ENCODE measurements at places on chromosomes 5 and 9.

DNA sequence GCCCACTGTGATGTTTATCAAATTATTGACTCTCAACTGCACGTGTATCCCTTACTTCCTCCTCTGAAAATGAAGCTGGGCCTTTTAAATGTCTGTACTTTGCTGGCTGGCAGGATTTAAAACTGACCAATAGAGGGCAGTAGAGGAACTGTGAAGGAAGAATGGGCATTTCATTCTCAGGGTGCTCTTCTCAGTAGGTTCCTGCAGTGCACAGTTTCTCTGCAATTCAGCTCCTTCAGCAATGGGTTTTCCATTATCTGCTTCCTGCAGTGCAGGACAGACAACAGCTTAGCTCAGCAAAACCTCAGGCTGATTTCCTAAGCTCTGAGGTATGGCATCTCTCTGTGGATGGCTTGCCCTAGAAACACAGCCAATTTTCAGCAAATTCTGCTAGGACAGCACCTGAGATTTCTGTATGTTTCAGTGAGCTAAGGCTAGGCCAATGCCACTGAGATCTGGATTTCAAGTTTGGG lies 298.4 kb upstream of the PRDM9 start:
- DNase-seq = peak; percentile 3

DNA sequence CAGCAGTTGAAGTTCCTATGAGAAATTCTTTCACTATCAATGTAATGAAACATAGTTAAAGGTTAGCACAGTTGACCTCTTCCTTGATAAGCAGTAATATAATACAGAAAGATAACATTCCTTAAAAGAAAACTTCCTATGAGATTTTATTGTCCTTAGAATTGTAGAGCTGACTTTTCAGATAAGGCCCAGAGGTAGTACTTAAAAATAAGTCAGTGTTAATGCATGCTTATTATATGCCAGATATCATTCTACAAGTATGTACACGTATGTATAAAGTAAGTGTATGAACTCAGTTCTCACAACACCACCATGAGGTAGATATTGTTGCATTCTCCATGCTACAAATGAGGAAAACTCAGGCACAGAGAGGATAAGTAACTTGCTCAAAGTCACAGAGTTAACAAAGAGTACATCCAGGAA lies 15.3 kb downstream of the AP3S1 start:
- no peak for DNase-seq

DNA sequence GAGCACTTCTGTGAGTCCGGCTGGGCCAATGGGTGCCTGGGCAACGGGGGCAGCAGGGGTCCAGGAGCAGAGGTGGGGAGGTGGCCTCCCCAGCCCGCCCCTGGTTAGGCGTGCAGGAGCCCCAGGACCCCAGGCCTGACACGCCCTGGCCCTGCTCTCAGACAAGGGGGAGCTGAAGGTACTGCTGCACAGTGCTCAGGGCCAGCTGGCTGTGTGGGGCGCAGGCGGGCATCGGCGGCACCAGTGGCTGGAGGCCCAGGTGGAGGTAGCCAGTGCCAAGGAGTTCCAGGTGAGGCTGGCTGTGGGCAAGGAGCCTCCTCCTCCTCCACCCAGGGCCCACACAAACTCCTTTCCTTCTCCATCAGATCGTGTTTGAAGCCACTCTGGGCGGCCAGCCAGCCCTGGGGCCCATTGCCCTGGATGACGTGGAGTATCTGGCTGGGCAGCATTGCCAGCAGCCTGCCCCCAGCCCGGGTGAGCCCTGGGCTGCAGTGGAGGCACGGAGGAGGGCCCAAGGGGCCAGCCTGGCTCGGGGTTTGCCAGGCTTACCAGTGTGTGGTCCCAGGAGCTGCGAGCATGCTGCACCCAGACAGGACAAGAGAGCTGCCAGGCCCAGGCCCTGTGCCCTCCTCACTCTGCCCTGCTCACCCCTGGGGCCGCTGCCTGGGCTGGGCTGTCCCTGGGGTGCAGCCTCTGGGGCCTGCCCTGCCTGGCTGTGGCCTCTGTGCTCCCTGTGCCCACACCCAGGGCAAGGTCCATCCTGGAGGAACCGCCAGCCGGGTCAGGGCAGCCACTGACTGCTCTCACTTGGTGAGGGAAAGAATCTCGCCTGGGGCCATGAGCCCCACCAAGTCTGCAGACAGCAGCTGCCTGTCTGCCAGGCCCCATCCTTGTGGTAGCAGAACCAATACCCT lies 7.0 kb downstream of the MAMDC4 start:
- DNase-seq = no peak

GRCh38 chr5:173413471-173413982 lies 85.3 kb upstream of the STC2 start:
- no peak for DNase-seq

DNA sequence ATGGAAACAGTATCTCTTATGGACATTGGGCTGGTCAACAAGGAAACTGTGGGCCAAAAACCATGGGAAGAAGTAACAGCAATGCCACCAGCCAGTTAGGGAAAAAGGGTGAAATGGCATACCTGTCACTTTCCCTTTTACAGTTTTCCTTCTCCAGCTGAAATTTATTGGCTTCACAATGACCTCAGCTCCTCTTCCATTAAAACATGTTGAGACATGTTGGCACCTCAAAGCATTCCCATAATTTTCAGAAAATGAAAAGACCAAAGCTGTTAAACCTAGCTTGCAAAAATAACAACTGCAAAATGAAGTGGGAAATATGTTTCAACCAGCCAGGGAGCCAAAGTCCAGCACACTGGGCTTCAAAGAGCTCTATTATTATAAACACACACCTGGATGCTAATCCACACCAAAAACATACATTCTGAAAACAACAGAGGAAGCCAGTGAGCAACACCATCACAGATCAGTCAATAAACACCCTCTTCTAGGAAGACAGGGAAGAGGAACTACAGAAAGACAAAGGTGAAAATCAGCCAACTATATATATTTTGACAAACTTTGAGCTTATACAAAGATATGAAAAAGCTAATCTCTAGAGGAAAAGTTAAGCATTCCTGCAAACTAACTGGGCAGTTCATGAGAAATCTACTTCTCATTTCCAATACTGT lies 78.4 kb upstream of the PTGER4 start:
- DNase-seq = no peak

- no peak for DNase-seq
These were observed 57.7 kb downstream of the APC start for GRCh38 chr5:112795342-112795741.

- no peak for DNase-seq
These were observed 166.4 kb downstream of the SLF1 start for GRCh38 chr5:94784536-94785505.

DNA sequence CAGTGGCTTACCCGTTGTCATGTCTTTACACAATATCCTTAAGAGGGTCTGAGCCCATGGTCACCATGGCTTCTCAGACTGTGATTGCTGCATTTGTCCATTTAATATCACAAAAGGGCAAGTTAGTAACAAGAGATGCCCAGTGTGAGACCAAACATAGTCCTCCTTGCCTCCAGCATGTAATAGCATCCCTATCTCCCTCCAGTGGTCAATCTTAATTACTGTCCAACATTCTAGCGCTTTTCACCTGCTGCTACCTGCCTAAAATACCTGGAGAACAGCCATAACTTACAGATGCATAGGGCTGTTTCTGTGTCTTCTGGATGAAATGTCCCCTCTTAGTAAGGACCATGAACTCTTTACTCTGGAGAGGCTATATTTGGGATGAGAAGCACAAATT lies 267.2 kb upstream of the DAB2 start:
- no peak for DNase-seq

- no peak for DNase-seq
These were observed 343.2 kb downstream of the DEPDC1B start for GRCh38 chr5:60356745-60357144.

DNA sequence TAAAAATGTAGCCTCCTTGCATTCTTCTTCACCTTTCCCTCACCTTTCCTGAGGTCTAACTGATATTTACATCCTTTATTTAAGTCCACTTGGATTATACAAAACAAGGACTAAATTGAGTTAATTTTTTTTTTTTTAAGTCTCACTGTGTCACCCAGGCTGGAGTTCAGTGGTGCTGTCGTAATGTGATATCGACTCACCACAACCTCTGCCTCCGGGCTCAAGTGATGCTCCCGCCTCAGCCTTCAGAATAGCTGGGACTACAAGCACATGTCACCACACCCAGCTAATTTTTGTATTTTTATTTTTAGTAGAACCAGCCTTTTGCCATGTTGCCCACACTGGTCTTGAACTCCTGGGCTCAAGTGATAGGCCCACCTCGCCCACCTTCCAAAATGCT lies 195.3 kb downstream of the BNC2 start:
- DNase-seq = no peak

- no peak for DNase-seq
These were observed 125.8 kb upstream of the SLIT3 start for GRCh38 chr5:169426784-169427183.

DNA sequence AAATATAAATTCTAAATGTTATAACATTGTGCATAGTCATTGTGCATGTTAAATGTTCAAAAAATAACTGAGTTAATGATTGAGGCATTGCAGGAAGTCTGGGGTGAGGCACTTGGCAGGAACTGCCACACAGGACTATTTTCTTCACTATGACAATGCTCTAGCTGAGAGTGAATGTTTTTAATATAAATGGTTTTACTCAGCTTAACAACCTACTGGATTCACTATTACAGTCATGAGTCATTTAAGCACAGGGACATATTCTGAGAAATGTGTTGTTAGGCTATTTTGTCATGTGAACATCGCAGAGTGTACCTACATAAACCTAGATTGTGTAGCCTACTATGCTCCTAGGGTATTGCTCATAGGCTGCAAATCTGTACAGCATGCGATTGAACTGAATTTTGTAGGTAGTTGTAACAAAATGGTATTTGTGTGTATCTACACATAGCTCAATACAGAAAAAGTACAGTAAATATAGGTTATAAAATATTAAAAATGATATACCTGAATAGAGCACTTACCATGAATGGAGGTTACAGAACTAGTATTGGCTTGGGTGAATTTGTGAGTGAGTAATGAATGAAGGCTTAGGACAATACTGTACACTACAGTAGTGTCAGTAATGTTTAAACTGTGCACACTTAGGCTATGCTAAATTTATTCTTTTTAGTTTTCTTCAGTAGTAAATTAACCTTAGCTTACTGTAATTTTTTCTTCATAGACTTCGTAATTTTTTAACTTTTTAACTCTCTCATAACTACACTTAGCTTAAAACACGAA lies 346.1 kb upstream of the PTGER4 start:
- no peak for DNase-seq

DNA sequence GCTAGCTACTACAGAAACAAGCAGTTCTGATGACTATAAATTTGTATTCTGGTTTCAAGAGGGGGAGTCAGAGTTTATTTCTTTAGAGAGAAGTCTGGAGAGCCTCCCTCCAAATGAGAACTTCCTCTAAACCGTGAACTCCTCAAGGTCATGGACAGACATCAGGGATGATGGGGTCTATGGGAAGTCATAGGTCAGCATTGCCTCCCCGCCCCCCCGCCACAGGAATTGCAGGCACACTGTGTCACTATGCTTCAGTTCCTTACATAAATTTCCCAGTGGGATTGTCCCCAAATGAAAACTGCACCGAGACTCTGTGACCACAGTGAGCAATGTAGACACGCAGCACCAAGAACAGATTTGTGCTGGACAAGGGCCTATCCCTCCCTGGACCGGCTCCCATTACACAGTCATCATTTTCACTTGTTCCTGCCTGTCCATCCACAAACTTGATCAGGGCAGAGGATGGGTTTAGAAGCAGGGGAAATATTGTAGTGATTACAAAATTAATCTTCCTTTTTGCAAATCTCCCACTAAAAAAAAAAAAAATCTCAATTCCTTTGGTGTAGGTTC lies 300.3 kb downstream of the EFNA5 start:
- no peak for DNase-seq

DNA sequence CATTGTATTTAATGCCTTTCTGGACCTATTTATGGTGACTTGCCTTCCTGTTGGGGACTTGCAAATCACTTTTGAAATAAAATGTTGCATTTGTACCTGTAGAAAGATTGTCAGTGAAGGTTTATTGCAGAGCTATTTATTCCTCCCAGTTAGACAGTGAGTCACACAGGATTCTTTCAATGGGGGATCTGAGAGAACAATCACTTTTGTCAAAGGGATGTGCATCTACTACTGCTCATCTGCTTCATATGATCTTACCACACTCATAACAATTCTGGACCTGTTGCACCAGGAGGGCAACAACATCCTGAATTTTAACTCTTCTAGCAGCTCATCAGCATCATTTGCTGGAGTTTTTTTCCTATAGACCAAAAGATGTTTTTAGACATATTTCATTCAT lies 66.8 kb downstream of the FBXL7 start:
- DNase-seq = no peak

DNA sequence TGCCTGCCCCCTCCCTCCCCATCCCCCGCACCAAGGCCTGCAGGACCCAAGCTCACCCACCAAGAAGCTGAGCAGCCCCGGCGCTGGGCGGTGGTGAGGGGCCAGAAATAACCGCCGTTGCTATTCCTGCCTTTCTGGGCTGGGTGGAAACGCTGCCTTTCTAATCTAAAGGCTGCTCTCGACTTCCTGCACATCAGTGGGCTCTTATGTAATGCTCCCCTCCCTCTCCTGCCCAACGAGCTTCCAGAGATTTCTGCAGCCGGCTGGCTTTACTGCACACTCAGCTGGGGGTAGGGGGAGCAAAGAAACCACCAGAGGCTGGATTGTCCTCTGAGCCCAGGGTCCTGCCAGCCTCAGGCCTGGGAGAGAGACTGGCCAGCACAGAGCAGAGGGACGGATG lies 6.9 kb upstream of the EGR1 start:
- no peak for DNase-seq

DNA sequence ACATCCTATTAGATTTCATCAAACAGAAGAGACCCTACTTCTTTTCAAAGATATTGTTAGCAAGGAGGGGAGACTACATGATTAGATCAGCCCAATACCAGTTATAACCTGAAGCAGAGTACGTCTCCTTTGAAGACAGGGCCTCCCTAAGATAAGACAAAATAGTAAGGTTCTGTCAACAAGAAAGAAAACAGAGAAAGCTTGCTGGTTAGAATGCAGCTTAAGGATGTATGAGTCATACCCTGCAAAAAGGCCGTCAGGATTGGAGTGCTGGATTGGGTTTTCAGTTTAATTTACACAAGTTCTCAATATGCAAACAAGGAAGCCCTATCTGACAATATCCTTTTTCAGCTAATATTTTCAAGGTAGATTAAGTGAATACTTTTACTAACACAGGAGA lies 1581.2 kb upstream of the WWC1 start:
- DNase-seq = no peak

DNA sequence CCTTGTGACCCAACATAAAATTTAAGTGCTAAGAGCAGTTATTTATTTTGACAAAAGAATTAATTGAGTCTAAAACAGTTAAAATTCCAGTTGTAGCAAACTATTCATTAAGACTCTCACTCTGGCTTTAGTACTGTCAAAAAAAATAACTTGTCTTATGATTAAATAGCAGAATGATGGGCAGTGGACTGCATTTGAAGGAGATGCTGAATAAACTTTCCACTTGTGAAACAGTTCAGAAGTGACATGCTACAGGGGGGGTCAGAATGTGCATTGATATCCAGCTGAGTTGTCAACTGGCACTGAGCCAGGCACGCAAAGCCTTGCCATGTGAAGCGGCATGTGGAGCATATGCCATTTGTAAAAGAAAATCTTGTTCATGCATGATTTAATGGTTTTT lies 76.0 kb downstream of the FCHO2 start:
- DNase-seq = no peak

- DNase-seq = no peak
These were observed 151.0 kb upstream of the SLC24A2 start for GRCh38 chr9:19939734-19940278.
